ENCODE measurements at places on chromosomes 2 and 18.
A peak's percentile ranks its signal among the peaks of the same experiment; 100 is the strongest.

DNA sequence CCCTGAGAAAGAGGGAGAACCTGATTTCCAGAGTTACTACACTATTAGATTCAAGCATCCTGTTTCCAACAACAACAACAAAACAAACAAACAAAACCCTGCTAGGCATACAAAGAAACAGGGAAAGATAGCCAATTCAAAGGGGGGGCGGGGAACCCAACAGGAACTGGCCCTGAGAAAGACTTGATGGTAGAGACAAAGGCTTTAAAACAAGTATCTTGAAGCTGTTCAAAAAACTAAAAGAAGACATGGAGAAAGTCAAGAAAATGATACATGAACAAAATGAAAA lies 147.1 kb downstream of the THADA start:
- no peak for ATAC-seq

- ATAC-seq: no peak
Measured at GRCh38 chr2:206056286-206056685, 29.7 kb downstream of the INO80D start.

DNA sequence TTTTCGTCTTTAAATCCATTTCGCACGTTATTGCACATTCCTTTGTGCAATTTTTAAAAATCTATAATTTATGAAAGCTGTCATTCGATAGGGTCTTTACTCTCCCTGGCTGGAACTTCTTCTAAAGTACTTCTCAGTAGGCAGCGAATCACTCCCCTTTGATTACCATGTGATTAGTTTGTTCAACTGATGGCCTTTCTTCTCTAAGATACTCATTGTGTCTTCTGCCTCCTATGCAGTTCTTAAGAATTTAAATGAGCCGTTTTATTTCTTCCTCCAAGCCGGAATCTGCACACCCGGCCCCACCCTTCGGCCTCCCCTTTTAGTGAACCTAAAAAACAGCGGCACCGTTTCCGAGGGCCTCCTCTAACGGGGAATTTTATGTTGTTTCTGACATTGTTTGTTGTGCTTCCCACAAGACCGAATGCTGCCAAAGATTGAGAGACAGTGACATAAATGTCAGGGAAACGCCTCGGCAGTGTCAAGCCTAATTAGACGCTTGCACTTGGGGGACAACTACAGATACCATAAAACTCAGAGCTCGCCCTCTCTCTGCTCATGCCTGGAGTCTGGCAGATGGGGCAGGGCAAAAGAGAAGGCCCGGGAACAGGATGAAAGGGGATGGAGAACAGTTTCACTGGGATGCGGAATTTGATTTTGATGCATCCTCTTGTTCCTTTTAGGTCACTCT lies 255.3 kb downstream of the BCL11A start:
- no peak for ATAC-seq

DNA sequence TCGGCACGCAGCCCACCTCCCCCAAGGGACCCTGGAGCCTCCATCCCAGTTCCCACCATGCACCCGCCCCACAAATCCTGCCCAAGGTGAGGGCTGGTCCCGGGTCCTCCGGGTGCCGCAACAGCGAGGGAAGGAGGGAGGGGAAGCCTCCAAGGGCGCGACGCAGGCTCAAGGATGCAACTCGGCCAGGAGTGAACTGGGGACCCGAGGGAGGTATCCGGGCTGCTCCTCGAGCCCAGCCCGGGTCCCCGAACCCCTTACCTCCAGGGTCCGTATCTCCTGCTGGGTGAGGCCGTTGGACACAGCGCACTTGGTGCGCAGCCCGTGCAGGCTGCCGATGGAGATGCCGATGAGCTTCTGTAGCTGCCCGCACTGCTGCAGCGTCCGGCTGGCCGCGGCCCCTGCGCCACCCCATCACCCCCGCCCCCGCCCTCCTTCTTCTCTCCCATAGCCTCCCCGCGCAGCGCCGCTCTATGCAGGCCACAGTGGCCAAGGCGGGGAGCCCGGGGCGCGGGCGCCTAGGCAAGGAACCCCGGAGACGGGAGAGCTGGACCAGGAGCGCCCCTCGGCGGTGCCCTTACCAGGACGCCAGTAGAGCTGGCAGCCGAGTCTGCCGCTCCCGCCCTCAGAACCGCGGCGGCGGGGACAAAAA lies 124.1 kb downstream of the ANKRD30BL start:
- ATAC-seq: no peak

- no peak for ATAC-seq
Measured at GRCh38 chr2:204333861-204334260, 211.4 kb upstream of the PARD3B start.

GRCh38 chr2:236862961-236863728 lies 222.5 kb upstream of the COPS8 start:
- peak; percentile 80 for ATAC-seq

DNA sequence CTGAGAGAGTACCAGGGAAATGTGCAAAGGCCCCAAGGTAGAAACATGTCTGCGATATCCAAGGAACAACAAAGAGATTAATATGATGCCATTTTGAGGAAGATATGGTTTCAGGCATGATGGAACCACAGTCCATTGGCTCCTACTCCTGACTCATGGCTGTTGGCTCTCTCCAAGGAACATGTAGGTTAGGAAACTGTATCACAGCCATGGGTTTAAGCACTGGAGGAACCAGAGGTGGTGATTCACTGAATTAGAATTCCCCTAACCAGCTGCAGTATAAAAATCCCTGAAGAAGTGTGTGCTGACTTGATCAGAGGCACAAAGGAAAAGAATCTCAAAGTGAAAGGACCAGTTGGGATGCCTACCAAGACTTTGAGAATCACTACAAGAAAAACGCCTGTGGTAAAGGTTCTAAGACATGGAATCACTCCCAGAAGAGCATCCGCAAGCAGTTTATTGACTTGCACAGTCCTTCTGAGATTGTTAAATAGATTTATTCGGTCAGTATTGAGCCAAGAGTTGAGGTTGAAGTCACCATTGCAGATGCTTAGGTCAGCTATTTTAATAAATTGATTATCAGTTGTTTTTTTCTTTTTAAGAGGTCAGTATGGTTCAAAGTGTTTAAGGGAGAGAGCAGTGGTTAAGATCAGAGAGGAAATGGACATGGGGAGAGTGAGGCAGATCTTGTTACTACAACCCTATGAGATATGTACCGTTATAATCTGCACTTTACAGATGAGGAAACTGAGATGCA lies 110.7 kb upstream of the OTX1 start:
- ATAC-seq: no peak

GRCh38 chr2:20207051-20207450 lies 17.9 kb downstream of the SDC1 start:
- no peak for ATAC-seq

DNA sequence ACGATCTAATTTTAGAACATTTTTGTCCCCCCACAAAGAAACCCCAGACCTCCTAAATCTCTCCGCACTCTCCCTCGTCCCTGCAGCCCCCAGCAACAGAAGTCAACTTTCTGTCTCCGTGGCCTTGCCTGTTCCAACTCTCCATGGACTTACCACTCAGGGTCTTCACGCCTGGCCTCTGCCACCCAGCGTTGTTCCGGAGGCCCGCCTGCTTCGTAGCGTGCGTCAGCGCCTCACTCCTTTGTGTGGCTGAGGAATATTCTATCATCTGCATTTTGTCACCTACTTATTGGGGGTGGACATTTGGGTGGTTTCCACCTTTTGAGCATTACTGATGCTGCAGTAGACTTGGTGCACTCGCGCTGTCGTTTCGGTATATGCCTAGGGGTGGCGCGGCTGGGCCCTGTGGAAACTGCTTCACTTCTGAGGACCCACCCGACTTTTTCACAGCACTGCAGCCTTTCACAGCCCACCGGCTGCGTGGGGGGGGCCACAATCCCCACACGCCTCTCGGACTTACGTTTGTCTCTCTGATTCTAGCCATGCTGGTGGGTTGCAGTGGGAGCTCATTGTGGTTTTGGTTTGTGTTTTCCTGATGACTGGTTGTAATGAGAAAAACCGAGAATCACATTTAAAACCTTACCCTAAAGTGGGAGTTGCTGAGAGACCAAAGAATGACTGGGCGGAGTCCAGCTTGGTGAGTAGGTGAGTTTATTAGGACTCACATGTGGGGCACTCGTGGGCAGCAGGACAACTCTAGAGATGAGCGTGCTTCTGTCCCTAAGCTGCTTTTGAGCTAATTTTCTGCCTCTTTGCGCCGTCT lies 1.4 kb upstream of the HSBP1L1 start:
- peak; percentile 88 for ATAC-seq

GRCh38 chr2:66674087-66674486 lies 239.2 kb downstream of the MEIS1 start:
- ATAC-seq: no peak

DNA sequence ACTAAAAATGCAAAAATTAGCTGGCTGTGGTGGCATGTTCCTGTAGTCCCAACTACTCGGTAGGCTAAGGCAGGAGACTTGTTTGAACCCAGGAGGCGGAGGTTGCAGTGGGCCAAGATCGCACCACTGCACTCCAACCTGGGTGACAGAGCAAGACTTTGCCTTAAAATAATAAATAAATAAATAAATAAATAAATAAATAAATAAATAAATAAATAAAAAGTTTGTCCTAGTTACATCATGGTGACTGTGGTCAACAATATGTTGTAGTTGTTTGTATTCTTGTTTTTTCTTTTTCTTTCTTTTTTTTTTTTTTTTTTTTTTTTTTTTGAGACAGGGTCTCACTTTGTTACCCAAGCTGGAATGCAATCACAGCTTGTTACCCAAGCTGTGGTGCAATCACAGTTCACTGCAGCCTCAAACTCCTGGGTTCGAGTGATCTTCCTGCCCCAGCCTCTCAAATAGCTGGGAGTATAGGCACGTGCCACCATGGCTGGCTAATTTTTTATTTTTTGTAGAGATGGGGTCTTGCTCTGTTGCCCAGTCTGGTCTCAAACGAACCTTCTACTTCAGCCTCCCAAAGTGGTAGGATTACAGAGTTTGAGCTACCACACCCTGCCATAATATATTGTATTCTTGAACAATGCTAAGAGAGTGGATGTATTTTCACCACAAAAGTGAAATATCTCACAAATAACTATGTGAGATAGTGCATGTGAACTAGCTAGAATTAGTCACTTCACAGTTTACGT lies 185.0 kb downstream of the PHLPP1 start:
- ATAC-seq: no peak

DNA sequence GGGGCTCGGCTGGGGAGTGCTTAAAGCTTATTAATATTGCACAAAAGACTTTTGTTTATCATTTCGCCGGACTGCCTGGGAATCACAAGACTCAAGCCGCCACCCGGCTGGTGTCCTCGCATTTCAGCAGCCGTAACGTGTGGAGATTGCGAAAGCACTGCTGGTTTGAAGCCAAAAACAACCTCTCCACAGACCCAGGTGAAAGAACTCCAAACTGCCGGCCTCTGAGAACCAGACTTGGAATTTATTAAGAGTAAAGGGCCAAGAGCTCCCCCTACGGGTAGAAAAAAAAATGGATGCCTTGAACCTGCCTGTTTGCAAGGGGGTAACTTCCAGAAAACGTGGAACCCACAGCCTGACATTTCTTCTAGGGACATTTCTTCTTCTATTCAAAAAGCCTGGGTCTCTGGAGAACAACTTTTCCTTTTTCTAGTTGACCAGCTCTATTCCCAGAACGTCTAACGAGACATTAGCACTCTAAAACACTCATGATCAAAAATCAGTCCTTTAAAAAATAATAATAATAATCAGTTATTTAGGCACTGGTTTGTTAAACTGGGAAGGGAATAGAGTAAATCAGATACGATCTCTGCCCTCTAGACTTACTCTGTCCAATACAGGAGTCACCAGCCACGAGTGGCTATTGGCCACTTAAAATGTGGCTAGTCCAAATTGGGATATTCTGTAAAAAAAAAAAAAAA lies 216.3 kb downstream of the C1D start:
- ATAC-seq: no peak

DNA sequence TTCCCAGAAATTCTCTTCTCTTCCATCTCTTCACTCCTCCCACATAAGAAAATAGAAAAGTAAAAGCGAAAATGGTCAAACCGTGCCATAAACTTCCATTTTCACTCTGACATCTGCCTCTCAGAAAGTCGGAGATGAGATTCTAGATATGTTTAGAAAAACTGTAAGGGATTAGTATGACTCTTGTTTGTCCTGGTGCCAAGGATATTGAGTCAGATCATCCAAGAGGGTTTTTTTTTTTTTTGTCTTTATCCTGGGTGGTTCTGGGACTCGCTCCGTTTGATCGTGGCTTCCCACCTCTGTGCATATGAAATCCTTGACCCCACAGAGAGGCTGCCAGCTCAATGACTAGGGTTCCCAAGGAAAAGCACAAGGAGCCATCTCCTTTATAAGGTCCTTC lies 17.3 kb downstream of the EN1 start:
- ATAC-seq: no peak

DNA sequence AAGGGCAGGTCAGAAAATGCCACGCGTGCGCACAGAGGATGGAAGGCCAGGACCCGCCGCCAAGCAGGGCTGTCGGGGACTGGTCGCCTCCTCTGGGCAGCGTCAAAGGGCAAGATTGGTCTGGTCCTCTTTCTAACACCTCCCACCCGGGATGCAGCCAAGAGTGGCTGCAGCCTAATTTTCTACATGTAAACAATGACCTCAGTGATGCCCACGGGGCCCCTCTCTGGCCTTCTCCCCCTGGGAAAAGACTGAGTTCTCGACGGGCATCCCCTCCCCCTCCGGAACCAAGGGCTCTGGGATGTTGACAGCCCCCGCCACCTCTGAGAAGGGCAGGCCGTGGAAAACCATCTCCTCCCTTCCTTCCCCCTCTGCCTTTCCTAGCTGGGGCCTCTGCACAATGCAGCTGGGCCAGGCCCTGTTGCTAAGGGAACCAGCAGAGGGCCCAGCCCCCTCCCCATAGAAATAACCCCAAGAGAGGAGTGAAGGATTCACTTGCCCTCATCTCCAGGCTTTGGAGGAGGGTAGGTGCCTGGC lies 80.0 kb upstream of the ZNF532 start:
- no peak for ATAC-seq

DNA sequence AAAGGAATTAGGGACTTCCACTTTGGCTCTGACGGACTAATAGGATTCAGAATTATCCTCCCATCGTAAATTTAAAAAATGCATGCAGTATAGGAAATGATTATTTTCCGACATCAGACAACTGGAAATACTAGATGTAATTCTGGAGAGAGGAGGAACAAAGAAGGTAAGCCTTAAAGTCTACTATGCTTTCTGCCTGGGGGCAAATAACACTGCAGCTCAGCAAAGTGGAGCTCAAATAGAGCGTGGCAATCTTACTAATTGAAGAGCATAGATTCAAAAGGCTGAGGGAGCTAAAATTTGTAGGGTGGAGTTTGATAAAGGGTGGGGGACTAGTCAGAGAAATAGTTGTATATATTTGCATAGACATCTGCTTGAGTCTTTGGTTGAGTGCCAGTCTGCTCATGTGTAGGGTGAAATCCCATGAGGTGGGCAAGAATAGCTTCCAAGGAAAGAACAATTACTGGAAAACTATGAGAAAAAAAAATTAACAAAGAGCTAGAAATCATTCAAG lies 23.8 kb downstream of the COPS8 start:
- no peak for ATAC-seq

Data from stimulated activated memory B cell treated with anti-CD40 and anti-IgM and Interleukin-4, amounts not matched to agents 10 μg/mL and 1 μg/mL and 100 μg/mL, for 72 hours (primary cell).